ENCODE measurements at places on chromosomes 5 and 9. TPM values are rescaled to one million over a fixed set of nuclear protein-coding genes. Genes with fewer than 3 reads are reported as not detected.

- H3K27me3 ChIP-seq: no peaks in the 10 kb centered on the region
- H3K27ac ChIP-seq: peak overlapping the region; percentile 7
- H3K36me3 ChIP-seq: no peaks in the 10 kb centered on the region
- no peak for DNase-seq
- no peak overlapping the region for H3K4me3 ChIP-seq
Measured at GRCh38 chr5:94240134-94240533, 378.3 kb downstream of the KIAA0825 start.

DNA sequence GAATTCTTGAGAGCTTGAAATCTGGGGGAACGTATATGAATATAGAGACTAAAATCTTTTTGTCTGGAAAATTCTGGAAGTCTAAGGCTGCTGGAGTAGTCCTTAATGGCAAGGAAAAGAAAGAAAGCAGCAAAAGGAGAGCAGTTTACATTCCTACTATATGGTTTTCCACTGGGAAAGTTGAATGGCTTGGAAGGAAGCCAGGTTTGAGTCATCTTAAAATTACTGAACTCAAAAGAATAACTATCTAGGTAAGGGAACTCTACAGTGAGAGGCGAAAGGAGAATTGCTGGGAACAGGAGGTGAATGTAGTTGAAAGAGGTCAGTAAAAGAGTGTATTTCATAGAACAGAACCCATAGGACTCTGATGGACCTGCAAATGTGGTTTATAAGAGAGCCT is 258.1 kb upstream of the EDIL3 start:
- no peak overlapping the region for H3K27ac ChIP-seq
- no peaks in the 10 kb centered on the region for H3K4me1 ChIP-seq
- H3K4me3 ChIP-seq: no peak overlapping the region
- H3K27me3 ChIP-seq: no peaks in the 10 kb centered on the region

- no peaks in the 10 kb centered on the region for H3K4me1 ChIP-seq
- H3K4me3 ChIP-seq: no peak overlapping the region
- no peaks in the 10 kb centered on the region for H3K27me3 ChIP-seq
- no peaks in the 10 kb centered on the region for H3K36me3 ChIP-seq
- no peak for DNase-seq
Measured at GRCh38 chr9:119159386-119159785, 209.8 kb downstream of the BRINP1 start.

DNA sequence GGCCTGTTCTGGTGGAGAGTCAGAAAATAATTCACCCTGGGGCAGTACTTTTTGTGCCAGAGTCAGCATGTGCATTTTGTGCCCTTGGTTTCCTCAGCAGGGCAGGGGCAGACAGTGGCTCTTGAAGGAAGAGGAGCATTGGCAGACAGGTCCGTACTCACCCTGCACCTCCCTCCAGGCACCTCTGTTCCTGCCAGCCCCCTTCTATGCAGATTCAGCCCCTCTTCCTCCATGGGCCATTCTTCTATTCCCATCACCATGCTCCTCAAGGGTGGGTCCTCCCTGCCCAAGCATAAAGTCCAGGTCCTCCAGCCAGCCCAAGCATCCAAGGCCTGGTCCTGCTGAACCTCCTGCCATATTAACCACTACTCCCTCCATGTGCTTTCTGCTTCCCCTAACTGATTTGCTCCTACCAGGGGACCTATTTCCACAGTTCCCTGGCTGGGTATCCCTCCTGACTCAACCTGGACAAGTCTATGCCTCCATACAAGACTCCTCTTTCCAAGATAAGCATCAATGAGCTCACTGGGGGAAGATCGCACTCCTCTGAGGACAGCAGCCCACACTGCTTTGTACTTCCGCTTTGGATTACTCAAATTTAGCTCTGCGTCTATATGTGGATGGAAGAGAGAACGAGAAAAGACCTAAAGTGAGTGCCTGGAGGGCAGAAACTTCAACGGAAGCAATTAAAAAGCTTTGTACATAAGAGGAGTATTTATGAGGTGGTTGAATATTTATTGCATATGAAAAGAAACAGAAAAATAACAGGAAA is 9.3 kb upstream of the ACSL6 start:
- no peaks in the 10 kb centered on the region for H3K27me3 ChIP-seq
- H3K27ac ChIP-seq: no peak overlapping the region
- DNase-seq: no peak
- H3K4me1 ChIP-seq: no peaks in the 10 kb centered on the region

DNA sequence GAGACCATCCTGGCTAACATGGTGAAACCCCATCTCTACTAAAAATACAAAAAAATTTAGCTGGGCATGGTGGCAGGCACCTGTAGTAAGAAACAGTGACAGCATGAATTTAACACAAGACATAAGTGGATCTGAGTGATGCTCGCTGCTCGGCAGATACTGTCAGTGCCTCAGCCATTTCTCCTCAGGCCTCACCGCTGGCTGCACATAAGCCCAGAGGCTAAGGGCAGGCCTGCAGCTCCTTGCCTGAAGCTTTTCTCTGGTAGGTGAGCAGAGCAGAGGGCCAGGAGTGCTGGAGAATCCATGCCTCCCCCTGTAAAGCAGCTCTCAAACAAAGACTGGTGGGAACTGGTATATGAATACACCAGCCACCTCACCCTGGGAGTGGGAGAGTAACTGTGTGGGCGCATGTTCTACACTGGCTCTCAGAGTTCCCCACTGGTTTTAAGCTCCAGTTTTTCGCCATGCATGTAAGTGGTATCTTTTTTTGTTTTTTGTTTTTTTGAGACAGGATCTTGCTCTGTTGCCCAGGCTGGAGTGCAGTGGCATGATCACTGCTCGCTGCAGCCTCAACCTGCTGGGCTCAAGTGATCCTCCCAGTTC is 10.3 kb upstream of the CD72 start:
- H3K27ac ChIP-seq: no peak overlapping the region
- H3K4me1 ChIP-seq: no peaks in the 10 kb centered on the region
- DNase-seq: no peak
- H3K36me3 ChIP-seq: no peaks in the 10 kb centered on the region

GRCh38 chr5:41682641-41683040 is 172.2 kb upstream of the PLCXD3 start:
- DNase-seq: no peak
- H3K4me1 ChIP-seq: no peaks in the 10 kb centered on the region
- no peaks in the 10 kb centered on the region for H3K27me3 ChIP-seq
- no peak overlapping the region for H3K4me3 ChIP-seq
- H3K27ac ChIP-seq: no peak overlapping the region
- no peaks in the 10 kb centered on the region for H3K36me3 ChIP-seq

GRCh38 chr9:37943345-37944265 is 39.7 kb upstream of the SLC25A51 start:
- peaks cover 30% of the 10 kb centered on the region for H3K4me1 ChIP-seq
- H3K27ac ChIP-seq: peak overlapping the region; percentile 27
- DNase-seq: no peak
- peaks cover 20% of the 10 kb centered on the region for H3K36me3 ChIP-seq
- no peaks in the 10 kb centered on the region for H3K27me3 ChIP-seq
- no peak overlapping the region for H3K4me3 ChIP-seq

DNA sequence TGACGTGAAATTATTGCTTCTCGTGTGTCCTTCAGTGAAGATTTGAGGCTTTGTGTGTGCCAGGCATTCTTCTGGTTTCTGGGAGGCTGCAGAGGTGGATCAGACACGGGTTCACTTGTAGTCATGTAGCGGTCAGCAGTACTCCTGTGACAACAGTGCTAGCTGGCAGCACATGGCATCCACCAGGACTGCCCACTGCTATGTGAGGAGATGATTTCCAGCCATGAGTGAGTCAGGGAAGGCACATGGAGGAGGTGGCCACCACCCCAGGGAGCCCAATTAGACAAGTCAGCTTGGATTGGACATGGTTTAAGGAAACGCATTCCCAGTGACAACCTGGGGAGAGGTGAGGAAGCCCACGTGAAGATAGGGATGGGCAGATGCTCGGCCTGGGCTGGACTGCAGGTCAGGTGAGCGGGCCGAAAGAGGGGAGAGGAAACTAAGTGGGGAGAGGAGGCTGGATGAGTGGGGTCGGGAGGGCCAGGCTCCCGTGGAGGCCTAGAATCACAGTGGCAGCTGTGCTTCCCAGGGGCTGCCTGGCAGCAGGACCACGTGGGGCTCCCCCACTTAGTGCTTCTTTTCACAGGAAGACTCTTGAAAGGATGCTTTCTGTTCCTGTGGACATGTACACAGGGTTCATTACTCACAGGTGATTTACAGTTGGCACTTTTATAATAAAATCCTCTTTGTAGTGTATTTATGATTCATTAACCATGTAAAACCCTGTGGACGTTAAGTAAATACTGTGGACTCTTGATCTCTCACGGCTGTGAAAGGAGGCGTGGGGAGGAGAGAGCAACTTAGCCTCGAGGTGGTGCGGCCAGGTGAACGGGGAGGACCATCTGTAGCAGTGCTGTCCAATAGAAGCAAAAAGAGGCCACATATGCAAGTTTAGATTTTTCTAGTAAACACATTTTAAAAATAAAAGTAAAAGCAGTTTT is 80.0 kb upstream of the OTULINL start:
- H3K4me3 ChIP-seq: no peak overlapping the region
- H3K27ac ChIP-seq: no peak overlapping the region
- no peaks in the 10 kb centered on the region for H3K4me1 ChIP-seq
- H3K27me3 ChIP-seq: no peaks in the 10 kb centered on the region

GRCh38 chr9:131593936-131594665 is 48.8 kb downstream of the PRRT1B start:
- H3K27ac ChIP-seq: no peak overlapping the region
- H3K4me3 ChIP-seq: no peak overlapping the region
- peaks cover 17% of the 10 kb centered on the region for H3K4me1 ChIP-seq
- no peaks in the 10 kb centered on the region for H3K27me3 ChIP-seq

DNA sequence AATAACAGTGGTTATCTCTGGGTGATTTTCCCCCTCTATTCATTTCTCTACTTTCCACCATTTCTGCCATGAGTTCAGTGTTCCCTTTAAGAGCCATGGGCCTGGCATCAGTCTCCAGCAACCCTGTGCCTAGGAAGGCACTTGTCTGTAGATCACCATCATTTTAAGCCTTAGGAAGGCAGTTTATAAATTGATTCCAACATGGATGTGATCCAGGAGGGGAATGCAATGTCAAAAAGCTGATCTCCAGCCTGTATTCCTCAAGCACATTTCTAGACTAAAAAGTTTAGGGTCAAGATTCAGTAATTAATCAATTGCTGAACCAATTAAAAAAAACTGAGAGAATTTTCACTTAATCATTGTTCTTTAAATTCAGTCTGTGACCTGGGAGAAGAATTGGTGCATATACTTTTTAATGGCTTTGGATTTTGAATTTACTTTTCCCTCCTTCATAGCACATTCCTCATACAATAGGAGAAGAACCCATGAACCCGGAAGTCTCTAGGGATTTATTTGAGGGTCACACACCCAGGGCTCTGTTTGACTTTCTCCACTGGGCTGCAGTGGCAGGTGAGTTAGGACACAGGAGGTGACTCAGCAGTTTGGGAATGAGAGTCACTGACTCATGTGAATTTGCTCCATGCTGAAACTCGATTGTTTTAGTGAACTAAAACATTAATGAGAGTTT is 6.1 kb upstream of the ERMP1 start:
- no peaks in the 10 kb centered on the region for H3K27me3 ChIP-seq
- no peaks in the 10 kb centered on the region for H3K36me3 ChIP-seq
- H3K27ac ChIP-seq: peak overlapping the region; percentile 37
- H3K4me3 ChIP-seq: no peak overlapping the region

DNA sequence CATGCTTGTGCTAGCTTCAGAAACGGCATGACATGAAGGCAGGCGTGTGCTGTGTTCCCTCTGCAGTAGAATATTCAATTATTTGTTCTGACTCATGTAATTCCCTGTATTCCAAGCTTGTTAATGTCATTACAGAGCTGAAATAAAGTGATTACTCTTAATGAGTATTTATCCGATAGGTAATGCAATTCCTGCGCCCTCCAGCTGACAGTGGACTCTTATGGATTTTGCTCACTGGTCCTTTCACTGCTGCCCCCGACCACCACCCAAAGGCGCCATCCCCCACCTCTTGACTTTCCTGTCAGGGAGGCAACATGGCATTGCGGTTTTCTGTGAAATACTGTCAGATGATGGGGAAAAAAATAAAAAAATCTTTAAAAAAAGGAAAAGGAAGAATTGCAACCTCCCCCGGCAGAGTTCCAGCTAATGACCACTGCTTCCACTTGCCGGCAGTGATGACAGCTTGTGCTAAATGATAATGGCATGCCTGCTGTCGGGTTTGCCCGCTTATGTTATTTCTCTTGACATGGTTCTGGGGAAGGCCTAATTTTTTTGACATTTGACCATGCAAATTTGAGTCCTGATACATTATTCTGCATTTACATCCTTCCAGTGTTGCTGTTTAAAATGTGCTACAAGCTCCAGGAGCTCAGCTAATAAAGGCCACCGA is 335.3 kb upstream of the ADAMTS16 start:
- no peaks in the 10 kb centered on the region for H3K36me3 ChIP-seq
- no peaks in the 10 kb centered on the region for H3K4me1 ChIP-seq
- DNase-seq: no peak
- H3K27me3 ChIP-seq: no peaks in the 10 kb centered on the region

GRCh38 chr5:126591549-126591948 is 3.5 kb downstream of the ALDH7A1 start:
- DNase-seq: no peak
- no peaks in the 10 kb centered on the region for H3K4me1 ChIP-seq
- H3K36me3 ChIP-seq: no peaks in the 10 kb centered on the region
- no peak overlapping the region for H3K4me3 ChIP-seq
- no peak overlapping the region for H3K27ac ChIP-seq

- H3K4me1 ChIP-seq: no peaks in the 10 kb centered on the region
- no peaks in the 10 kb centered on the region for H3K36me3 ChIP-seq
- no peaks in the 10 kb centered on the region for H3K27me3 ChIP-seq
- H3K4me3 ChIP-seq: no peak overlapping the region
Measured at GRCh38 chr5:72486371-72486770, 20.8 kb downstream of the ZNF366 start.

DNA sequence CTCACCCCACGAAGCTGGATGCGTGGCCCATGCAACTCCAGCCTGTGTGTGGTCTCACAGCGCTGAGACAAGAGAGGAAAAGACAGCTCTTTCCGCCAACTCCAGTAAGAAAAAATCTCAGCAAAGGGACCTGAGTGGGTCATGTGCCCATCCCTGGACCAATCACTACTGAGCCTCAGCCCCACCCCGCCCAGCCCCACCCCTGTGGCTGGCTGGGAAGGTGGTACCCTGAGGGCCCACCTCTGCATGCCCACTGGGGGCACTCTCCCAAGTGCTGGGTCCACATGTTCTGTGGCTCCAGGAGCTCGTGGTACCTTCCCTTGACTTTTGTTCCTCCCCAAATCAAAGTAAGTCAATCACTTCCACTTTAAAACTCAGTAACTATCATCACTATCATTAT is 105.1 kb upstream of the SMIM23 start:
- H3K4me3 ChIP-seq: no peak overlapping the region
- H3K36me3 ChIP-seq: no peaks in the 10 kb centered on the region
- no peak overlapping the region for H3K27ac ChIP-seq
- DNase-seq: no peak
- no peaks in the 10 kb centered on the region for H3K4me1 ChIP-seq

GRCh38 chr9:84493284-84493947 is 152.9 kb upstream of the SLC28A3 start:
- no peak overlapping the region for H3K27ac ChIP-seq
- no peaks in the 10 kb centered on the region for H3K36me3 ChIP-seq
- no peak for DNase-seq
- H3K27me3 ChIP-seq: no peaks in the 10 kb centered on the region
- H3K4me3 ChIP-seq: no peak overlapping the region
- no peaks in the 10 kb centered on the region for H3K4me1 ChIP-seq

GABRP gene
- total RNA-seq: 49.2 TPM

FOXD4L3 gene
- 0.31 TPM for total RNA-seq

SEC16A gene
- total RNA-seq: 35.5 TPM

ELAVL2 gene
- 0.95 TPM for total RNA-seq

LMX1B gene
- not detected for total RNA-seq

ANGPTL2 gene
- 24.6 TPM for total RNA-seq

All from esophagus squamous epithelium (tissue), 5 donors.